Osteoblast (primary cell): ENCODE measurements at places on chromosomes 2 and 18.
A peak's percentile ranks its signal among the peaks of the same experiment; 100 is the strongest.

DNA sequence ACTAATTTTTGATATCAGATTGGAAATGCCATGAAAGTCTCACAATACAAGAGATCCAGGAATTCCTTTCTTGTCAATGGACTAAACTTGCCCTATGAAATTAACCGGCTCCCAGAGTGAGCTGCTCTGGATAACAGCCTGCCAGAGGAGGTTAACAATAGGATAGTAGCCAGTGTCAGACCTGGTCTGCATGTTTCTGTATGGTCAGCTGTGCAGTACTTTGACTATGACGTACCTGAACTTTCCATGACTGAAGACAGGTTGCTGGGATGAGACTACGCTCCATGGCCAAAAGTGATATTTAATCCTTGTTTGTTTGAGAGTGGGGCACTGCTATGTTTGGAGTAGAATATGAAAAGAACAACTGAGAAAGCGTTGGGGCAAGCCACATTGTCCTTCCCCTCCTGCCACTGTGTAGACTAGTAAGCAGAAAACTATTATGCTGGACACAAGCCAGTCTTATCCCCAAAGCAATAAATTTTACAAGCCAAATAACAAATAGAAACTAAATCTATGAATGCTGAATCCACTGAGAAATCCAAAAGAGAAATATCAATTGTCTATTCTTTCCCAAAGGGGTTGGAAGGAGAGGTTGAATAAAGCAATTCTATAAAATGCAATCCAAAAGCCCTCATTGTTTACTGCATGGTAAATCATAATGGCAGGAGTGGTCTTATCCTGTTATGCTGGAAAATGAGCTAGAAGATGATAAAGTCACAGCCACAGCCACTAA, 115.5 kb upstream of the CYP26B1 start:
- DNase-seq = no peak

GRCh38 chr2:159125858-159126257, 157.4 kb downstream of the TANC1 start:
- no peak for DNase-seq

DNA sequence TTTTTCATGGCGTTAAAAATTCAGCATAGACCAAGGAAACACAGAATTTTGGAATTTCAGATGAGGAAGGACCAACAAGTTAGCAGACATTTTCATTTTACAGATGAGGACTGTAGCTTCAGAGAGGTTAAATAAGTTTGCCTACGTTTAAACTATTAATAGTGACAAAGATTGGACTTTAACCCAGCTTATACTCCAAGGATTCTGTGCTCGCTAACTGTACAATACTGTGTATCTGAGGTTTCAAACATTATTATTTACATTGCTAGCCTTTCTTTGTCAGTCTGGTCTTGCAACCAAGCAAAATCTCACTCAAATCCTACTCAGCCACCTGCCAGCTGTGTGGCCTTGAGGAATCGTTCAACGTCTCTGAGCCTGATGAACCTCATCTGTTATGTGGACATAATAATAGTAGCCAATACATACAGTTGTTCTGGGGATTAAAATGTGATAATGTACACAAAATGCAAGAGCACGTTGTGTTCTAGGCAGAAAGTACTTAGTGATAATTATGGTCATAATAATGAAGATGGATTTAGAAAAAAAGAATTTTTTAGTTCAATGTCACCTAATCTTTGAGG, 462.4 kb upstream of the TRIB2 start:
- DNase-seq = no peak

- DNase-seq = no peak
Observed at GRCh38 chr2:48276626-48277025, 253.3 kb upstream of the STON1 start.

DNA sequence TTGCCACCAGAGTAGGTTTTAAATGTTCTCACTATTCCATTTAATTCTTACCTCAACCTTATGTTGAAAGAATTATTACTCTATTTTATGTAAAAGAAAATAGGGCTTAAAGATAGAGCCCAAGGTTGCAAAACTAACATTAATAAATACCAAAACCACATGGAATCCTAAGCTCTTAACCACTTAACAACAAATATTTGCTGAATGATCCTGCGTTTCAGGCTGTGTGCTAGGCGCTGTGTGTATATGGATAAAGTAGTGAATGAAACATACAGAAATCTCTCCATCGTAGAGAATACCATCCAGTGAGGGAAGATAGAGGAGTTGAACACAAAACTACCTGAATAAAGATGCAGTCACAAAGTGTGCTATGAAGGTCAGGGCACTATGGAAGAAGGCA, 485.1 kb downstream of the THSD7B start:
- no peak for DNase-seq

DNA sequence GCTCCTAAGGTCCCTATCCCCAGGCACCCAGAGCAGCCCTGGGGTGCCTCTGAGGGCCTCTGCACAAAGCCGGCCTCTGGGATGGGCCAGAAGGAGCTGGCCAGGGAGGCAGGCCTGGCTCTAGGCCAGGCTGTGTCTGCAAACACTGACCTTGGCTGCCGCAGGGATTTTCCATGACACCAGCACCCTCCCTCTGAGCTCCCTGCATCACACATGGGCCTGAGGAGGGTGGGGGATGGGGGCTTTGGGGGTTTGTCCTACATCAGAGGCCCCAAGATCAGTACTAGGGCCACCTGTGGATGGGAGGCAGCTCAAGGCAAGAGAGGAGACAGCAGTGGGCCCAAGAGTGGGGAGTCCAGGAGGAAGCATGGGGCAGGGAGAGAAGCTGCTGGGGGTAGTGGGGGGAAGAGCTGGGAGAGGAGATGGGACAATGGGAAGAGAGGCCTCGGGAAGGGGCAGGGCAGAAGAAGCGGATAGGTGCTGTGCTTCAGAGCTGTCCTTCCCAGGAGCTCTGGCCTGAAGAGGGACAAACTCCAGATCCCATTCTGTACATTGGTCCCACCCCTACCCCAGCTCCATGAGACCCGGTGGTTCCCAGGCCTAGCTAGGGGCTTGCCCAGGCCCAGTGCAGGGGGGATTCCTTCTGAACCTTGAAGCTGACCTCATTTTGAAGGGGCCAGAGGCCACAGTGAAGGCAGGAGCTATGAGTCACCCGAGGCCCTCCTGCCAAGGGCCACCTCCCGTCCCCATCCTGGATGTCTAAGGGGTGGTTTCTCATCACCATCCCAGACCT, 28.0 kb downstream of the KCNK3 start:
- DNase-seq = peak; percentile 97

DNA sequence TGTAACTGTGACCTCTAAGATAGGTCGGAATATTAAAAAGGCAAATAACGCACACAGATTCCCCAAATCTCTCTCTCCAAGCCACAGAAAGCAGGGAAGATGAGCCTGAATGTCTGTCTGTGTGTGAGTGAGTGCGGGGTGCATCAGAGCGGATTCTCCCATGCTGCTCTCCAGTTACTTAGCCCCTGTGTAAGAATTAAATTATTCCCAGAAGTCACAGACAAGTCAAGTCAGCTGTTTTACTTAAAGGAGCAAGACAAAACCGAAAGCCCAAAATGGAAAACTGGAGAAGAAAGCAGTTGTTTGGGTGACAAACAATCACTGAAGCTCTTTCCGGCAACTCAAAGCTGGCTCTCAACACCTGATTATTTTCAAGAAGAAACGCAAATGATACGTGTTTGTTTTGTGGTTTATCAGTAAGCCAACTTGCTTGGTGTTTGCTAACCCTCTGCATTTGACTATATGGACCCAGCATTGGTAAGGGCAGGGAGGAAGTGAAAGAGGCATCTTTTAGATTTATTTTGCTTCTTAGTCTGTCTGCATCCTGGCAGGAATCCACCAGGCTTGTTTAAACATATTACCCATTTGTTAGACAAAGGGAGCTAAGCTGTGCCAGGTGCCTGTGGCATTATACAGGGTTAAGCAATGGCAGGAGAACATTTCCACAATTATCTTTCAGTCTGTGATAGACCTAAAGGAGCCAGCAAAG, 121.5 kb upstream of the CREB1 start:
- DNase-seq = no peak

DNA sequence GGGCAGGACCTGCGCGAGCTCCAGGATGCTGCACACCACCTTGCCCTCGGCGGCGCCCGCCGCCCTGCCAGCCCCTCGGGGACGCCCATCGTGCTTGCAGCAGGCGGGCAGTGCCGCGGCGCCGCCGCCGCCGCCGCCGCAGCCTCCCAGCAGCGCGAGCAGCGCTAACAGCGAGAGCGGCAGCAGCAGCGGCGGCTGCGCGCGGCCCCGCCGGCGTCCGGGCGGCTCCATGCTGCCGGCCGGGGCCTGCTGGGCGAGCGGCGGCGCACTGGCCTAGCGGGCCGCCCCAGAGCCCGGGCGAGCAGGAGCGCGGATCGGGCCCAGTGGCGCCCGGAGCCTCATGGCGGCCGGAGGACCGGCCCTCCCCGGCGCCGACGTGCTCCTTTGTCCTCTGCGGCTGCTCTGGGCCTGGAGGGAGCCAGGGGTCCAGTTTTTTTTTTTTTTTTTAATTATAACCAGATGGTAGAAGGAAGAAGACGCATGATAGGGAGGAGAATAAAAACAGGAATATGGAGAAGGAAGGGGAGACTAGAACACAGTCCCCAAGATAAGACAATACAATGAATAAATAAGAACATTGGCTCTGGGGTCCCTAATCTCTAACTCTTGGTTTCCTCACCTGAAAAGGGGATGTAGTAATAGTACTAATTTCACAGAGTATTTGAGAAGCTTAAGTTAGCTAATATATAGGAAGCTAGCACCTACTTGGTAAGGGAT, 17.1 kb upstream of the ANKRD62 start:
- DNase-seq = peak; percentile 94

- DNase-seq = peak; percentile 75
Observed at GRCh38 chr2:88053296-88053695, 2.3 kb downstream of the KRCC1 start.

- no peak for DNase-seq
Observed at GRCh38 chr2:2581331-2582159, 250.5 kb upstream of the MYT1L start.

GRCh38 chr2:3399381-3399780, 19.9 kb downstream of the TRAPPC12 start:
- DNase-seq = no peak

GRCh38 chr2:58350484-58350883, 109.4 kb upstream of the FANCL start:
- DNase-seq = no peak

- no peak for DNase-seq
Observed at GRCh38 chr2:197839327-197839726, 34.9 kb downstream of the PLCL1 start.

DNA sequence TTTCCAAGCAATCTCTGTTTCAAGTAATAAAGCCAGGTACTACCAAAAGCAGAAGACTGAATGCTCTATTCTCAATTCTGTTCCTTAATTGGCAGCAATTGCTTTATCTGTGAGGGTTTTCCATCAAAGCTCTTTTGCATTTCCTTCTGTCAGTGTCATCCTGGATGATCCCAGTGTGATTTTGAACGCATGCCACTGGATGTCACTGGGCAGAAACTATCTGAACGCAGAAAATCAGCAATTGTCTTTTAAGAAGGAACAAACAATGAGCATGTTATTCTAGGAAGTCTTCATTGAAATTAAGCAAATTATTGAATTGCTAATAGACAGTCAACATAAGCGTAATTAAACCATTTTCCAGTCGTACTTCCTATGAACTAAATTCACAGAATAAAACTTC, 259.0 kb upstream of the REG3G start:
- no peak for DNase-seq

DNA sequence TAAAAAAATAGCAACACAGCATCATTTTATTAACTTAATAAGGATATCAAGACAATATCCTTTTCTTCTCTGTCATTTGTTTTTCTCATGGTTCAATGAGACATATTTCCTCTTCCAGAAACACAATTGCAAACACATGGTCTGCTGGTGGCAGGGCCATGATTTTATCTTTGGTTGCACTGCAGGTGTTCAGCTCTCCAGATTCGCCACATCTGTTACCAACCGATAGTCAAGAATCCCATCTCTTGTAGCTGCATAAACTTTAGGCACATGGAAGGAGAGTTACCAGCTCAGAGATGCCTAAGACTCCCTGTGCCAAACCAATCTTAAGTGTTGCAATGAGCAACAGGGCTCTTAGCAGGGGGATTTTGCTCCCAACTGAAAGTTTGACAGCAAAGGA, 1303.2 kb upstream of the CELF4 start:
- no peak for DNase-seq

GRCh38 chr2:23916727-23917405, 10.1 kb downstream of the ATAD2B start:
- no peak for DNase-seq

DNA sequence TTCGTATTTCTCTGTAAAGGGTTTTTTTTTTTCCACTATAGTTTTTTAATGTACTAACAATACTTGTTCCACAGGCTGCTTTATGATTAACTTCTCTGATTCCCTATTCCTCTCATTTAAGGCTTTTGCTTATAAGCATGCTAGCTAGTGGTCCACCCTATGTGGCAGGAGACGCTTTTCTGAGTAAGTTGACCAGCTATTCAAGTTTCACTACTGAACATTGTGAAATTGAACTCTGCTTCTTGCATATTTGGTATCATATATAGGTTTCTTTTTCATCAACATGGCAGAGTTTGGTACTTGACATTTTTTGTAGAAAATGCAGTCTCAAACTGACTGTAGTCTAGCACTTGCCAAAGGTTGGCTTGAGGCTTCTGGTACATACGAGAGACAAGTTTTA, 74.2 kb downstream of the OTX1 start:
- no peak for DNase-seq

DNA sequence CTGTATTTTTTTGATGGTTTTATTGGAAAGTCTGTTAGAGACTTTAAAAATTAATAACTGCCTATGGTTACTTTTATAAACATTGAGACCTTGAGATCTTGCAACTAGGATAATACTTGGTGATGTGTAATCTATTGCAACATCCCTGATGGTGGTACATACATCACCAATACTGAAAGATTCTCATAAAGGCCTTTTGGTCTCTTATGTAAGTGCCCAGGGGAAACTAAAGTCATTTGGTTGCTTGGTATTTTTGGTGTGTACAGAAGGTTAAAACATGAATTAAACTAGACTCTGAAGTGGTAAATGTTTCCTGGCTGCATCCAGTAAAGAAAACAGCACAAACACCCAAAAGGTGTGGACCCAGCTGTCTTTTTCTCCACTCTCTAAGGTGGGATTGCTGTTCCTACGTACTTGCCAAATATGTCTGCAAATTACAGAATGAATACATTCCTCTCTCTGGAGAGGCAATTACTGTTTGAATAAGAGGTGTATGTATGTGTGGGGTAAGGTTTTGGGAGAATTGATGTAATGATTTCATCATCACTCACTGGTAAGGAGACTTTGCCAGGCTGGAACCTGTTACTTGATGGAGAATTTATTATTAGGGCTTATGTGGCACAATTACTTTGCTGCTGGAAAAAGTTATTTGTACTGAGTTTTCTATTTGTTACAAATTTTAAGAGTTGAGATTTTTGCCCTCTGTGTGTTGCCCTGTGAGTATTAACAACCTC, 3.6 kb downstream of the B3GNT2 start:
- no peak for DNase-seq

DNA sequence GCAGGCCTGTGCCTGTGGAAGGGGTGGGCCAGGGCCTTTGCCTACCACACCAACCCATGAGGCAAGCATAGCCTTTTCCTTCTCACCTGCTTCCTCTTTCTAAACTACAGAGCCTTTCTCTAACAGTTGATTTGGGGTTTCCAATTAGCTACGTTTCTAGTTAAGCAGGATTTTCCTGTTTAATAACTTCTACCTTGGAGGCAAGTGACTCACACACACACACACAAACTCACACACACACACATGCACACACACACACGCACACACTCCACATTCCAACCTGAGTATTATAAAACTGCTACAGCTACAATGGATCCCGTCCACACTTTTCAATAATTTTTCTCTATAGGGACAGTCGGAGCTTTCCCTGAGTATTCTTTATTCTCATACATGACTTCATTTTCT, 84.9 kb downstream of the SOX11 start:
- no peak for DNase-seq
